ENCODE measurements at places on chromosomes 11 and 22.

- DNase-seq: no peak
Observed at GRCh38 chr11:64624883-64625481, 34.0 kb downstream of the SLC22A12 start.

GRCh38 chr11:119728211-119728626 is 781 bp downstream of the NECTIN1 start:
- DNase-seq: peak; percentile 16

DNA sequence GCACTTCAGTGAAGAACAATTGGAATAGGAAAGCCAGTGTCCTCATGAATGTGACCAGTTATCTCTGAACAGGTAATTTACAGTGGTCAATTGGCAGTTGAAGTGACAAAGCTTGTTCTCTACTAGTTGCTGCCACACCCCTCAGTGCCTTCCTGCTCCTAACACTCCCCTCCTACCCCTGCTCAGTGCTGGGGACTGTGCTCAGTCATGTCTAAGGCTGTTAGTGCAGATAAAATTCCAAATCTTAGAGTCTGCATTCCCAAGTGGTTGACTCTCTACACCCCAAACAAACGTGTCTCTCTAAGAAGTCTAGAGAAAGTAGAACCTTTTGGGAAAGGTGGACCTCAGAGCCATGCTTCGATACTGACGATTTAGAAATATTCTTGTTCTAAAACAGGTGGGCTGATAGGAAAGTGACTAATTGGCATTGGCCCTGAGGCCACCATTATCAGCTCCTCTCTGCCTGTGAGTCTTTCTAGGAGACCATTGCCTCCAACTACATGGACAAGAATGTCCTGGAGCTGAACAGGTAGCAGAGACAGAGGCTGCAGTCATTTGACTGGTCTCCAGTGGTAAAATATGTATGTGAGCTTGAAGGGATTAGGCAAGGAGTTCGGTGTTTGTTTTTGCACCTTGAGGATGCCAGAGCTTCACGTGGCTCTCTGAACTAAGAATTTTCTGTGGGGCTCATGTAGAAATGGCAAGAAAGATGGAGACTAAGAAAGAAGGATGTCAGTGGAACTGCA is 22.1 kb upstream of the NNMT start:
- DNase-seq: no peak

- no peak for DNase-seq
Observed at GRCh38 chr11:131993246-131993645, 622.8 kb downstream of the NTM start.

DNA sequence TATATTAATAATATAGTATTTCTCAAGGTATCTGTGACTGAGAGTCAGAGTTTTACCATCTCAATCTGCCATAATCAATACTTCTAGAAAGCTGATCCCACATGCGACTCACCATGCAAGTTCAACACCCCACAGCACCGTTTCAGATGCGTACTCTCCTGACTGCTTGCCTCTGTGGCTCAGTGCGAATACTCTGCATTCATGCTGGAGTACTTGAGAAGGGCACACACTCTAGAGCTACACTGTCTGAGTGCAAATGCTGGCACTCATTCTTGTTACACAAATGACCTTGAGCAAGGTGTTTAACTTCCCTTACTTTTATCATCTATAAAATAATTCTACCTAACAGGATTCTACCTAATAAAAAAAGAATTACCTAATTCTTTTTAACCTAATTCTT is 12.5 kb downstream of the SNU13 start:
- DNase-seq: no peak

DNA sequence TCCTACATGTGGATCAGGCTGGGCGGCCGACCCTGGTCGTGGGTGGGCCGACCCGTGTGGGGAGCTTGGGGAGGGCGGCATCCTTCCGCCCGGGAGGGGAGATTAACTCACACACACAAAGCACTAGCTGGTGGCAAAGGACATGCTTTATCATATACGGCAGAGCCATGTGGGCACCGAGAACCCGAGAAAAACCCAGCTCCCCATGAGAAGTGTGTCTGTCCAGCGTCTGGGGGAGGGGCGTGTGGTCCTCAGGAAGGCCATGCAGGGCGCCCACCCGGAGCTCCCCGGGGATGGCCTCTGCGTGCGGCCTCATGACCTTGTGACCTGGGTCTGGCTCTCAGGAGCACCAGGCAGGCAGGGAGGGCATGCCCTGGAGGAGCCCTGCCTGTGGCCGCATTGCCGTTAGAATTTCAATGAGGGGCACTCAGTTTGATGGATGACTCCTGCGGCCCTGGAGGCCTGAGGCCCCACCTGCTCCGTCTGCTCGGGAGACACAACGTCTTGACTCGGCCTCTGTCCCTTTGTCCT is 39.4 kb upstream of the TOLLIP start:
- no peak for DNase-seq

DNA sequence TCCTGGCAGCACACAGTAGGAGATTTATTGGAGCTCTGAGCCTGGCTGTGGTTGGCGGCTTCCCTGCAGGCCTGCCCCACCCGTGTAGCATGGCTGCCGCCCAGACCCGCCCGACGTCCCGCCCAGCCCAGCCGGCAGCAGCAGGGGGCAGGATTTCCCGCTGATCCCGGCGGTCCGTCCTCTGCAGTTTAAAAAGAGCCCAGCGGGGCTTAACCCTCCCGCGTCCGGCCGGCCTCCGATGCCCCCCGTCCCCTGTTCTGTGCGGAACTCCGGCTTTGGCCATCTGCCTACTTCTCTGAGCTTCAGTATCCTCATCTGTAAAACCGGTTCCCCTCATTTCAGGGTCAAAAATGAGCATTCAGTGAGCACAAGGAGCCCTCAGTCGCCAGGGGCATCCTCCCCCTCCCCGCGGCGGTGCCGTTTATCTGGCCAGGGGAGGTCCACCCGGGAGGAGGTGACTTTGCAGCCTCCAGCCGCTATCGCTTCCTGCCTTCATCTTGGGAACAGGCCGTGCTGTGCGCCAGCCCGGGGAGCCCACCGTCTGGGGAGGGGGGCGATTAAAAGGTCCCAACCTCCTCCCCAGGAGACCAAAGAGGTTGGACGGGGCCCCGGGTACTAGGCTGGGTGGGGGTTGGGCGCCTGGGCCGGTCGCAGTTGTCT is at the start of gene GAS2L1:
Gene GAS2L1, plus strand, starts transcription at position 476 of the 660 bp plus-strand sequence. CDS start 1,456 bp downstream, outside the sequence.
- peak; percentile 86 for DNase-seq

- no peak for DNase-seq
Observed at GRCh38 chr11:1983601-1983961, 14.1 kb downstream of the H19 start.

DNA sequence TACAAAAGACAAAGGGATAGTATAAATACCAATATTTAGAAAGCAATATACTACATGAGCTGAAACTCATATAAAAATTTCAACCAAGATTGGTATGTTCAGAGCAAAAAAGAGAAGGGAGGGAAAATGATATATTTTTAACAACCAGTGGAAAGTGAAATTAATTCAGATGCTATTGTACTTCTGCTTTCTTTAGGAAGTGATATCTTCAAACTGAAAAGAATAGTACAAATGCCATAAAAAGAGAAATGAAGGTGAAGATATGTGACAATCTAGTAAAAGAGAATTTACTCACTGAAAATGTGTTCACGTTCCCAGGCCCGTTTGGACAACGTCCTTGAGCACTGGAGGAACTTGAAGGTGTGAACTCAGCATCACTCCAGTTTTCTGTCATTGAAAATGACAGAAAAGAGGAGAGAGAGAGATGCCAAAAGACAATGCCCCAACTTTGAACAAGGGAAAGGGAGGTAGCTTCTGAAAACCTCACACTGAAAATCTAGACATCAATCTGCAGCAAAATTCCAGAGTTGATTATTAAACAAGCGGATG is 47.5 kb downstream of the SC5D start:
- no peak for DNase-seq

- no peak for DNase-seq
Observed at GRCh38 chr11:116581349-116581748, 191.4 kb downstream of the BUD13 start.

DNA sequence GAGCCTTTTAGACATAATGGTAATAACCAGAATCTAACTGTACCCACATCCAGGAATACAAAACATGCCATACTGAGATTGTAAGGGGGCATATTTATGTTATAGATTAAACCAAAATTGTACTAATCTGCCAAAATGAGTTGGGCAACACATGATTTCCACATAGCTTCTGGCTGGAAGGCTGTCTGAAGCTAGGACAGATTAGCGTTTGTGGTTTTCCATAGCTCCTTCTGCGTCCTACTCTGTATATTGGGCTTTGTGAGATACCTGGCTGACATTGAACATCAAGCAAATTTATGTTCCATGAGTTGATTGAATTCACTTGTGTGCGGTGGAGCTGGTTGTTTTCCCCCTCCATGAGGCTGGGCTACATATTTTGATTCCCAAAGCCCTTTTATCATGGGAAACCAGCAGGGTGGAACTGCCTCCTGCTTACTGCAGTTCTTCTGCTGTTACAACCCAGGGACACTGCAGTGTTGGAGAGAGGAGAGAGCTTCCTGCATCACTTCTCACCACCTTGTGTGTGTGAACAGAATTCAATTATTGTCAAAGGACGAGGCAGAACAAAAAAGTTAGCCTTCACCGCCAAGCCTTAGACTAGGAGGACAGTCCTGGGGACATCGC is 114.9 kb downstream of the C11orf91 start:
- DNase-seq: no peak

DNA sequence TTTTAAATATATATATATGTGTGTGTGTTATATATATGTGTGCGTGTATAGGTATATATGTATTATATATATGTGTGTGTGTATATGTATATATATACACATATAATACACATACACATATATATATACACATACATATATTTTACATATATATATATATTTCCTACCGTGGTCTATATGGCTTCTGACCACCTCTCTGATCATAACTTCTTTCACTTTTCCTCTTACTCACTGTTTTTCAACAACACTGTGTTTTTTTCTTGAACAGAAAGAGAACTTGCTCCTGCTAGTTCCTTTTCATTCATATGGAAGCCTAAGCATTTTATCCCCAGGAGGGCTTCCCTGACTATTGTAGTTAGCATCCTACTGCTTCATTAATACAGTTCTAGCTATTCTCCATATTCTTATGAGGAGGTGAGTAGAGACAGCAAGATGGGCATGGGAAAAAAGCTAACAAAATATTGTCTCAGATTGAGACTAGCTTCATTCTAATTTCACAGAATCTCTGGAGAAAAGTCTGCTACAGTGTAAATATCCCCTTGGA is 38.5 kb upstream of the CTSC start:
- DNase-seq: no peak

DNA sequence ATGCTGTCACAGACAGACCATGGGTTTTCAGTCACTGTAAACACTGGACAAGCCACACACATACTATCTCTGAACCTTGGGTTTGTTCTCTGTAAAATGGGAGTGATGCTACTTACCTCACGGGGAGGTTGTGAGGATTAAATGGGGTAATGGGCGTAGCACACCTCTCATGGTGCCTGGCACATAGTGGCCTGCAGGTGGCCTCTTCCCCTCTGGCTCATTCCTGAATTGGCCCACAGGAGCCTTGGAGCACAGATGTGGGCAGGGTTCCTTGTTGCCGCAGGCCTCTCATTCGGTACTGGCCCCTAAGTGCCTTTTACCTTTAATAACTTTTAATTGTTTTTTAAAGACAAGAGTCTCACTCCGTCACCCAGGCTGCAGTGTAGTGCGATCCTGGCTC is 11.7 kb downstream of the MICAL2 start:
- no peak for DNase-seq

GRCh38 chr11:30984827-30985226 is 384.7 kb downstream of the DCDC1 start:
- DNase-seq: peak; percentile 1
